ENCODE measurements at places on chromosomes 11 and 22.

DNA sequence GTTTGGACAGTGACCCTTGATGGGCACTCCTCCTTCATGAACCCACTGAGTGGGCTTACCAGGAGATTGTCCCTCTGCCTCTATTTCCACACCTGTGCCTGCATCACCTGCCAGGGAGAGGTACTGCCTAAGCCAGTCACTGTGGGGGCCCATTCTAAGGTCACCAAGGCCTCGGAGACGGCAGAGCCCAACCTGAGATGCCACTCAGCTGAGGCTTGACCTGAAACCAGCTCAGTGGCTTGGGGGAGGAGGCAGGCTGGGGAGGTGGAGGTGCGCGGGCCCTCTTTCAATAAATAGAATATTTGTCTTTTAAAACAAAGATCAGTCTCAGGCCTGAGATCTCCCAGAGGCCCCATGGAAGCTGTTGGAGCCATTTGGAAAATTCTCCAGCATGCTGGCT, 84.5 kb downstream of the DHCR7 start:
- no peak for DNase-seq

GRCh38 chr22:38481162-38481870, 13.4 kb downstream of the KDELR3 start:
- no peak for DNase-seq

DNA sequence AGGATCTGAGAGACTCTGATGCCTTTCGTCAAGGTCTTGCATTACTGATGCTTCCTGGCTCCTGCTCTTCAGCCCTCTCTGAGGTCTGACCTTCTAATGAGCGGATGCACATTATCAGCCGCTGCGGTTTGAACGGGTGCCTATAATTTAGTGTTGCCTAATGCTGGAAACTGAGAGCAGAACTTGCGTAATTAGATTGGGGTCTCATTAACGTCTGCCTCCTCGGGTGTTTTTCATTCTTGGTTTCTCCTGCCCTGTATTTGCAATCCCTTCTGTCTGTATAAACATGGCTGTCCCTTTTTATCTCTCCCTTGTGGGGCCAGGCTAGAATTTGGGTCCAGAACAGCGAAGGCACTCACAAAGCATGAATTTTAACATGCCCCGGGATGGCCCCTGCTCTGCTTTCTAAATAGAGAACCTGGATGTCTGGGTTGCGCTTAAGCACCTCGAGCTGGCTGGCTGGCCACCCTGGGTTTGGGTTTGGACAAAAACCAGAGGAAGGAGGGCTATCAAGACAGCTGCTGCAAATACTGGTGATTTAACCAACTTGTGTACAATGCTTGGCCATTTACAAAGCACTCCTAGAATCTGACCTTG, 118.6 kb downstream of the TIMP3 start:
- no peak for DNase-seq

- DNase-seq, result no peak
These were observed 32.3 kb downstream of the MTMR2 start for GRCh38 chr11:95891423-95892170.

- no peak for DNase-seq
These were observed 4.3 kb downstream of the CYB561A3 start for GRCh38 chr11:61357233-61357893.

- no peak for DNase-seq
These were observed at the start of gene LRRC10B for GRCh38 chr11:61507962-61508861. LRRC10B (plus strand) TSS chr11:61508749; CDS start chr11:61508999, 250 bp downstream.

GRCh38 chr11:120195601-120196320, 15.1 kb upstream of the OAF start:
- DNase-seq, result no peak

- DNase-seq, result no peak
These were observed 17.3 kb upstream of the RAG1 start for GRCh38 chr11:36550385-36551115.

DNA sequence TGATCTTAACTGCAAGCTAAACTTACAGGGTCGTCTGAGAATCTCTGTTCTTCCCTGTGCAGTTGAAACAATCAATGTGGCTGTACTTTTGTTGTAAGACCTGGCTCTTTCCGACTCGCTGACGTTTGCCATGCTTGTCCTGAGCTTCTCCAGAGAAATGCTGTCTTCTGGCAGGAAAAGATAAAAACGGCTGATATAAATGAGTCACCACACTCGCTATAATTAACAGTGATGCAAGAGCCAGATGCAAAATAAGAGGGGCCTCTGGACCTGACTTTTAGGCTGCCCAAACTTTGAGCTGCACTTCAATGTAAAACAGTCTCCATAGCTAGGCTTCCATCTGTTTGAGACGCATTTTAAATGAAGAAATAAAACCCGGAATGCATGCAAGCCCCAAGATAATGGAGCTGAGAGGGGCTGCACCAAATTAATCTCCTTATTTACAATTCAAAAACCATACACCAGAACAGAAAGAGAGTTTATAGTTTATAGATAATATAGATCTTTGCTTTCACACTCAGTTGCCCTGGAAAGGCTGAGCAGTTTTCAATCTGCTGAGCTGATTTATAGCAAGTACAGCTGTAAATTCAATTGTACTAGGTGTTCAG, 48.5 kb downstream of the WT1 start:
- DNase-seq, result no peak

DNA sequence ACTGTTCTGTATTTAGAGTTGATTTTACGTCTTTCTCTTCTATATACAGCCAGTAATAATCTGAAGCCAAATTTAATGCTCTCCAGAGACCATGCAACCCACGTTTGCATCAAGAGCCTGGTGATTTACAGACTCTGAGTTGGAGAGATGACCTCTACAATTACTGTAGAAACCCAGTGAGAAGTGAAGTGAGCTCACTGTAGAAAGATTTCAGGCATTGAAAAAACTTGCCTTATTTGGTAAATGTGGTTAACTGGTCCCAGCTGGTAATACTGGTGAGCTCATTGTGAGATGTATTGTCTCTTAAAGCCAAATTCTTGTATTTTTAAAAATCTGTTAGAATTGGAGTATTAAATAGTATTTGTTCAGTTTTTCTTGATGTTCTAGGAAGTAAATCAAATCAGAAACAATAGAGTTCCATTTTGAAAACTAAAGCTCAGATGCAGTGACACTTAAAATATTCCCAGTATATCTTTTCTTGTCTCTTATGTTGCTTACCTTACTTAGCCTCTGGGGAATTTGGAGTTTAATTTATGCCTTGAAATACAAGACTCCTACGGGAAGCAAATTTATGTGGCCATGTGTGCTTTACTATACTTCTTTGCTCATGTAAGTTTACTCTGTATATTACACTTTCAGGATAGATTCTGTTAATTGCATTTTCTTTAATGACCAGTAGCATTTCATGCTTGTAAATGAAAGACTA, 189.9 kb downstream of the ARHGAP42 start:
- peak; percentile 39 for DNase-seq

GRCh38 chr11:107140983-107141382, 122.7 kb upstream of the GUCY1A2 start:
- DNase-seq, result no peak

- DNase-seq, result no peak
These were observed 16.4 kb downstream of the MMP20 start for GRCh38 chr11:102608699-102609098.

DNA sequence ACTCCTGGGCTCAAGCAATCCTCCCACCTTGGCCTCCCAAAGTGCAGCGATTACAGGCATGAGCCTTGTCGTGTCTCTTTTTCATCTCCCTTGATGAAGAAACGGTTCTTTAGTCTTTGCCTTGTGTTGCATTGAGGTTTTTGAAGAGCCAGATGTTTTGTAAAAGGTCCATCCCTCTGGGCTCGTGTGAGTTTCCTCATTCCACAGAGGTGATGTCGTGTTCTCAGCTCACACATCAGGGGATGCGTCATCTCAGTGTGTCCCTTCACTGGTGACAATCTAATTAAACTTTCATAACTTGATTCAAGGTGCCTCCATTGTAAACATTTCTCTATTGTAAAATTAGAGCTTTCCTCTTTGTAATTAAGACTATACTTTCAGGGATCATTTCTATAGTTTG, 29.7 kb upstream of the TEF start:
- no peak for DNase-seq

DNA sequence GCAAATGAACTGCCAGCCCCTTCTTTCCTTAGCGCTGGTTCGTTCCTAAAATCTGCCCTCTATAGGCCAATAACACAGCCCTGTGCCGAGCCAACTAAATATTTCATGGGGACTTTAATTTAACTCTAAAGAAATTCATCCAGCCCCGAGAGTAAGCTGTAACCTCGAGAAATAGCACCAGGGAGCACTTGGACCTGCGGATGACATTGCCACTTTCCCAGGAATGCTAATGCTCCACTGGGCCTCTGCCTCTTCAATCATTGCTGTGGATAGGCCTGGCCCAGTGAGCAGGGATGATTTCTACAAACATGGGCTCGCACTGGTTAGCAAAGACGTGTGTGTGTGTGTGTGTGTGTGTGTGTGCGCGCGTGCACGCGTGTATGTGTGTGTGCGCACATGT, 95.3 kb upstream of the TBCEL start:
- DNase-seq, result no peak

DNA sequence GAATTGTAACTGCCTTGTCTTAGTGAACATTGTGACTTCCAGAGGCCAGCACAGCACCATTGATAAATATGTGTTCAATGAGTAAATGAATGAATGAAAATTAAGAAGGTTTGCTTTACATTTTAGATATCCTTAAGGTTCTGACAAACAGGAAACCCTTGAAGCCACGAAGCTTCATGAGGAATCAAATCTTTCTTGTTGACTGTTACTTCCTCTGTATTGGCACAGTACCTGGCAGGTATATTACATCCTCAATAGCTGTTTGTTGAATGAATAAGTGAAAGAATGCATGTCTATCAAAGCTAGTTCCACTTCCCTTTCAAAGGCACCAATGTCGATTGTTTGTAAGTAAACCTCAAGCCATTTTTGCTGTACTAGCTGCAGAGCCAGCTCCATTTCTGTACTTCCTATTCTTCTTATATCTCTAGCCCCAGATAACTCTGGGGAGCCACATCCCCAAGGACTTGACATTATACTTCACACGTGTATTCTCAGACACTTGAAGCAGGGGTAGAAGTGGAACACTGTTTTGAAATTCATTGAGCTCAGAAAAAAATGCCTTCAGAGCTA, 140.3 kb upstream of the RAG2 start:
- no peak for DNase-seq

DNA sequence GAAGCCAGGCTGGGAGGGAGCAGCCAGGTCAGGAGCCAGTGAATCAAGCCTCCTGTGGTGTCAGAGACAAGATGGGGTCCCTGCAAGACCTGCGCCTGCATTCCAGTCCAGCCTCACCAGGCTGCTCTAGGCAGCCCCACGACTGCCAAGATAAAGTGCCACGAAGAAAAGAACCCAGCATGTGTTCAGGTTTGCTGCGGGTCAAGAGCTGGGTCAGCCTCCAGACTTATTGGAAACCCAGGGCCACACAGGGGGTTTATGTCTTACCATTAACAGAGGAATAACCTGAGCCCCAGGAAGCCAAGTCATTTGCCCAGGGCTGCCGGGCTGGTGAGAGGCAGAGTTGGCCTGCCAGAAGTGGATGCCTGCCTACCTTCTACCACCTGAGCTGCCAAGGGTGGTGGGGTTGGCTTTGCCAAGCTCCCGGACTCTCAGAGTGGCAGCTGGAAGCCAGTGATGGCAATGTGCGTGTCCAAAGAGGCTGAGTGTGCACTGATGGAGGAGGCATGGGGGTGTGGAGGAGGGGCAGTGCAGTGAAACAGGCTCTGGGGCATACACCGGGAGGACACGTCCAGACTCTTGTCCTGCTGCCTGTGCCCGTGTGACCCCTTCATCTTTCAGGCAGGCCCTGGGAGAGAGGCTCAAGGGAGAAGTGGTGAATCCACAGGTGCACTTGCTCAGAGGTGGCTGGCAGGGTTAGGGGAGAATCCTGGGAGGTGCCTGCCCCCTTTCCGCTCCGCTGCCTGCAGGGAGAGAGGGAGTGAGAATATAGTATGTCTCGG, 1.7 kb downstream of the RASD2 start:
- no peak for DNase-seq

GRCh38 chr22:17100621-17101020, 15.8 kb downstream of the IL17RA start:
- no peak for DNase-seq

DNA sequence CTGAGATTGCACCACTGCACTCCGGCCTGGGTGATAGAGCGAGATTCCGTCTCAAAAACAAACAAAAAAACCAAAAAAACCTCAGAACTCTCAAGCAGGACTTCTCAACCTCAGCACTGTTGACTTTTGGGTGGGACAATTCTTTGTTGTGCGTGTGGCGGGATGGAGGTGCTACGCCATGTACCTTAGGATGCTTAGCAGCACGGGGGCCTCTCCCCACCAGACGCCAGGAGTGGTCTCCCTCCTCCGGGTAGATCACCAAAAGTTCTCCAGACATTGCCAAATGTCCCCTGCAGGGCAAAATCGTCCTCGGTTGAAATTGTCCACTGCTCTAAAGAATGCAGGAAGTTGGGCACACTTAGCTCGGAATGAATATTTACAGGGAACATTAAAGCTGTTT, 26.9 kb upstream of the ATXN10 start:
- DNase-seq, result no peak

GRCh38 chr22:48494968-48495750, 1332.5 kb downstream of the BRD1 start:
- DNase-seq, result no peak

DNA sequence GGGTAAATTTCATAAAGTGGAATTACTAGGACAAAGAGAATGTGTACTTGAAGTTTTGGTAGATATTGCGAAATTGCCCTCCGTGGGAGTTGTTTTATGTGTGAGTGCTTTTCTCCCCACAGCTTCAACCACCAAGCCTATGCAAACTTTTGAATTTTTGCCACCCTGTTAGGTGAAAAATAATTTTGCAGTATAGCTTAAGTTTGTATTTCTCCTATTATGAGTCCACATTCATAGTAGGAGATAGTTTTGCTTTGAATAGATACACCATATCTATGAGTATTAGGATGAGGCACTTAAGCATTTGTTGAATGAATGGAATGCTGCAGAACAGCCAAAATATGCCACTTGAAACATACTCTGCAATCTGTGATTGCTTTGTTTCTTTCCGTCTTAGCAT, 43.6 kb downstream of the UVRAG start:
- no peak for DNase-seq

DNA sequence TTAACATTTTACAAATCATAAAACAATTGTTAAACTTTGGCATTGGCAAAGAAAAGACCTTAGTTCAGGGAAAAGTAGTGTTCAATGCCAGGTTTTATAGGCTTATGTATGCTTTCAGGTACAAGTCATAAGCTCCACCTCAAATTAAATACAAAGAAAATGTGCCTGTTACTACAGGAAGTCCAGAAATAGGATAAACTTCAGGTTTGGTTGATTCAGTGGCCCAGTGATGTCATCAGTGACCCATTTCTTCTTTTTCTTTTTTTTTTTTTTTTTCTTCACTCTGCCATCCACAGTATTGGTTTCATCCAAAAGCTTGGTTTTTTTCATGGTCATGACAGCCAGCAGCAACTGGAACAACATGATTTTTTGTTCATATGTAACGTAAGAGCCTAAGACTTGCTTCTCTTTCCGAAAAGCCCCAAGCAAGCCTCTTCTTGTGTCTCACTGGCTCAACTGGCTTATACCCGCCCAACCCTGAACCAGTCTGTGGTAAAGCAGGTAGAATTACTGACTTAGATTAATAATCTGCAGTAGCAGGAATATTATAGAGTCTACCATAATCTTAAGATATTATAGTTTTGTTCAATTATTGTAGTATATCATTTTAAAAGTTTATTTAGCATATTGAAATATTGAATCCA, 46.2 kb downstream of the TTC17 start:
- DNase-seq, result no peak
